T-helper 9 cell (primary cell): ENCODE measurements at places on chromosomes 7 and 10.

DNA sequence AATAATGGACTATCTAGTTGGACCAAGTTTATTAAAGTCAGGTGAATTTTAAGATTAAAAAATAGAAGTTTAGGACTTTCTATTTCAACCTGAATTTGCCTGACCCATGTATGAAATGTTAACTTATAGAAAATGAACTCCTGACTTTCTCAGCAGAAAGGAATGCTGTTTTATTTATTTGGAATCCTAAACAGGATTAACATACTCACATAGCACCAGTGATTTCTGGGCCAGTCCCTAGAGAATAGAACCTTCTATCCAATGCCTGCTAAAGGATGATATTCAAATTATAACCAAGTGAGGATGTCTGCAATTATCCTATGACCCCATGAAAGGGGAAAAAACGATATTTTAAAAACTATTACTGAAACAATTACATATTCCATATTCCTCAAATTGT is 148.8 kb downstream of the CHRM2 start:
- DNase-seq = no peak

DNA sequence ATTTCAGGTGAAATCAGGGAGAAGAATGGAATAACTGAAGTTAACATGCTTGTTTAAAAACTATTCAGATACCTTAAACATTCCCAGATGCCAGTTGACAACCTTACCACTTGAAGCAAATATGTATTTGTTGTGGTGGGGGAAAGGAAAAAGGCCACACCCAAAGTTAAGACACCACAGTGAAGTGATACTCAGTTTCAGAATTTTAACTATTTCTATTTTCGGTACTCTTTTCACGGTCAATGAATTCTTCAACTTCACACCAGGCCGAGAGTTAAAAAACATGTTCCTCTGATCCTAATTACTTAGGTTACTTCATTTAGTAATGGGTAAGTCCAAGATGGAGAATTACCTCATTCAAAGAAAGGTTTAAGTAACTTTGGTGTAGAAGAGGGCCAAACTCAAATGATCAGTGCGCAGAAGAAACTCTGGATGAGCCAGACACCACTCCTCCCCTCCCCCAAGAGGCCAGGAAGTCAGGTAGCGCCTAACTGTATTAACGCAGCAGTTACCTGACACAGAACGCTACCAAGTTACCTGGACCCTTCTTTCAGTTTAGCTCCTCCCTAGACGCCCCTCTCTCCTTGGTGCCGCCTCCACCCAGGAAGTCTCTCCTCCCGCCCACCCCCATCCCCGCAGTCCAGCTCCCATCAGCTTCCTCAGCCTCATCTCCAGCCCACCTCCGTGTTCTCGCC is 700 bp downstream of the MTPN start:
- DNase-seq = peak; percentile 31

GRCh38 chr10:70233939-70234300 is 691 bp upstream of the PPA1 start:
- no peak for DNase-seq

GRCh38 chr7:106216923-106217542 is 67.8 kb downstream of the NAMPT start:
- no peak for DNase-seq

- no peak for DNase-seq
Observed at GRCh38 chr10:121990015-121990677, 1.2 kb downstream of the TACC2 start.

GRCh38 chr10:81724431-81724830 is 150.6 kb upstream of the NRG3 start:
- DNase-seq = no peak

DNA sequence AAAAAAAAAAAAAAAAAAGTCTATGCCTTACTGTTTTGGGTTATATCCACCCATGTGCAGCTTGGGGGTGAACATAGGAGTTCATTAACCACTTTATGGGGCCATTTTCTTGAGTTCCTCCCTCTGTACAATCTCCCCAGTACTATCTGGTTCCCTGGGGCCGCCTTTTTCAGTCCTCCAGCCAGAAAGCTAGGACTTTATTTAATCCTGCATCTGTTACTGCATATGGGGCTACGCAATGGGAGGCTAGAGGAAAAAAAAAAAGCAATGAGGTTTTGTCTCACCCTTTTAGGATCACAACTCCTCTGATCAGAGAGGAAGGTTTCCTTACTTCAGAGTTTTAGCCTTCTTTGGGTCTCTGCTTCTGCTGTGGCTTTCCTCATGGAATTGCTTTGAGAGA is 51.0 kb downstream of the BTRC start:
- no peak for DNase-seq

DNA sequence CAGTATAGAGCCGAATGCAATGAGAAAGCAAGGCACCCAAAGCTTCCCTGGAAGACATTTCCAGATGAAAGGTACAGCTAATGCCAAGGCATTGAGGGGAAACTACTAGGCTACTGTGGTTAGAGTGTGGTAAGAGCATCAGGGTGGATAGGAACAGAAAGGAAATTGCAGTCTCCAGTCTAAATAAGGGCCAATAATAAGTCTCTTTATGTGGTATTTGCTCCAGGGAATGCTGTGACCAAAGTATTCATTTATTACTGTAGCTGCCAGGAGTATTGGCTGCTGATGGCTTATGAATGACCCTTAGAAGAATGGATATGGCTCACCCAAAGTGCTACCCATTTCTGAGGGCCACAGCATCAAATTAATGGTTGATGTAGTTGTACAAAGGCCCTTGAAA is 30.1 kb upstream of the POT1 start:
- DNase-seq = no peak

- no peak for DNase-seq
Observed at GRCh38 chr10:33764694-33765185, 430.3 kb upstream of the NRP1 start.

DNA sequence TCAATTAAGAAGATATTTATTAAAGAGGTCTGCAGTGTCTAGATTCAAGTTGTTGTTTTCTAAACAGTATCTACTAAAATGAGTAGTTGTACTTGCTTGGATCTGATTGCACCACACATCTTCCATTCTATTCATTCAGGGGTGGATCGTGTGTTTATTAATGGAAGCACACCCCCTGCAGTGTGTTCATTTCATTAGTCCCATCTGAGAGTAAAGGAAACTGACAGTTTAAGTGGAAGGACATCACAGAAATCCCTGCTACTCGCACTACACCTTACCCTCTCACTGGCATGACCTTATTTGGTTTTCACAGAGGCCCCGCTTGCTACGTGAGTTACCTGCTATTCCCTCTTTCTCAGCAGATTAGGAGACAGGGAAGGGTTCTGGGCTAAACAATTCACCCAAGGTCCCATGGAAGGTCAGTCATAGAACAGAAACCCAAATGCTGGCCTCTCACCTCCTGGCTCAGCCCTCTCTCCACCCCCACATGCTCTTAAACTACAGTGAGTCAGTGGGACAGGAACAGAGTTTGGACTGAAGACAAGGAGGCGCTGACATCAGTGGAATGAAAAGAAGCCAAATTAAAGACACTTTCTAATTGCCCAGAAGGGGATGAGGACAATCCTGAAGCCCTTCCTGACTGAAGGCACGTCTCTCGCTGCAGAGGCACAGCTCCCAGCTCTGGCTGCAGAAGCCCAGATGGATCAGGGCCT is 369.2 kb upstream of the NRP1 start:
- DNase-seq = no peak

DNA sequence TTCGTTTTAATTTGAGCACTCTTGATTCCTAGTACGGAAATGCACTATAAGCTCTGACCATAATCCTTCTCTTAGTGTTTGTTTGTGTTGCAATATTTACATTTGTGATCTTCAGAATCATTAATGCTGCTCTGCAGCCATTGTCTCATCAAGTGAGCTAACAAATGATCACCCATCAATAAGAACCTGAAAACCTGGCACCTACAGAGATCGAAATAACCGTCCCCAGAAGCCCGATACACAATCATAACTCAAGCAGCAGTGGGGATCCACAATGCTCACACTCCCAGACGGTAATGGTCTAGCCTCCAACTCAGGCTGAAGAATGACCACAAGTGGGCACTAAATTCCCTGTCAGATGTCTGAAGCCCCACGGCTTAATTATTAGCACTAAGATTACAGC is 156.0 kb upstream of the NFE2L3 start:
- DNase-seq = no peak

DNA sequence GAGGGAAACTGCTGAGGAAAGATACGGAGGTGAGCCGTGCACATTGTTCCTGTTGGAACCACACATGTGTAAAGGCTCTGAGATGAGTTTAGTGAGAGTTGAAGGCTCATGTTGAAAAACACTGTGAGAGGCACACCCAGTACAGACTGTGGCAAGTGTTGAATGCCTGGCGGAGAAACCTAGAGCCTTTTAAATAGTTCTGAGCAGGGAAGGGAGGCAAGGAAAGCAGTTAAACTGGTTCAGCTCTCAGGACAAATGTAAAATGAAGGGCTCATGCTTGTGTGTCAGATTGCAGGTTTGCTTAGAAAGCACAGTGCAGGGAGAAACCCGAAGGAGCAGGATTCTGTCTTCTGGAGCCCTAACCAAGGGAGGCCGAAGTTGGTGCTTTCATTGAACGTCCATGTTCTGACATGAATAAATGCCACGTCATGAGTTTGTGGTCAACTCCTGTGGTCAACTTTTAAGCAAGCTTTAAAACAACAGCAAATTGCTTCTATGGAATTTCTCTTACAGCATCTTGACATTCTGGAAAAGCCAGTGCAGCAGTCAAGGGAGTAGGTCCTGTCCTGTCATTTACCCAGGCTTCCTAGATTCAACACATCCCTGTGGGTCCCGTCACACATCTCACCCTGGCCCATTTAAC is 650.9 kb upstream of the GALNT17 start:
- no peak for DNase-seq

DNA sequence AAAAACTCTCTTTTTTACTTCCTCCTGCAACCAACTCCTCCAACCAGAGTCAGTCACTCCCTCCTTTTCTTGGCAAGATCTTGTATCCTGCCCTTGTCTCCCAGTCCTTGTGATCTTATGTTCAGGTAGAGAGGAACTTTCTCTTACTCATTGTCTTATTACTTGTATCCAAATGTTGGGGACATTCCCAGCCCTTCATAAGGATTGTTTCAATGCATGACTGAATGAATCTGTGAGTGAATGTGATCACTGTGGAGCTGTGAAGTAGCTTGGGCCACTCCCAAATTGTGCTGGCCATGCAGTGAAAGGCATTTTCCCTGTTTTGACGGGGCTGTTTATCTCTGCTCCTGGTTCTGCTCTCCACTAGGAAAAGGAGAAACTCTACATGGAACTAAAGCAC is 93.7 kb downstream of the CFAP58 start:
- DNase-seq = no peak

DNA sequence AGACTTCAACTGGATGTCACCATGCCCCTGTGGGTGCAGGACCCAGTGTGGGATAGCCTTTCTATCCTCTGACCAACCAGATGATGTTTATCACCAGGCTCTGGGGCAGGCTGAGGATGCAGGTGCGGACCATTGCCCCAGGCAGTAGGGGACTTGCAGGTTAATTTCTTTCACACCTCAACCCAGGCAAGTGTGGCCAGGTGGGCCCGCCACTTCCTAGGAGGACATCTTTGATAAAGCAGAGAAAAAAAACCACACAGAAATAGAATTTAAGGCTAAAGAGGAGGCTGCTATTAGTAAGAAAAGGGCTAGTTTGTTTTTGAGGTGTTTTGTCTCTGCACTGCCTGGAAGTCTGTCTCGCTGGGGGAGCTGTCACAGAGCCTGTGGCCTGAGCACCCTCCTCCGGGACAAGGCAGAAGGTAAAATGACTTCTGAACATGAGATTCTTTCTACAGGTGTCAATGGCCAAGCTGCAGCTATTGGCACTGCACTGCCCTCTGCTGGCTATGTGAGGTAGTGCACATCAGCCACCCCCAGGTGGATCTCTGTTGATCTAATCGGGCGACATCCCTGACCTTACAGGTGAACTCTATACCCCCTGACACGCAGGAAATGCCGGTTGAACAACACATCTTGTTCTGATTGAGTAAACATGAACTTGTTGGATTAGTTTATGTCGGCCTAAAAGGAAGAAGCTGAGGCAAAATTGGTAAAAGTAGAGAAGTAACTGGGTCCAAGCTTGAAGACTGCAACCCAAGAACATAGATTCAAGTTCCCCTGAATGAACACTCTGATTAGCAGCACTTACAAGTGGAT is 21.0 kb downstream of the UPP1 start:
- DNase-seq = peak; percentile 90

DNA sequence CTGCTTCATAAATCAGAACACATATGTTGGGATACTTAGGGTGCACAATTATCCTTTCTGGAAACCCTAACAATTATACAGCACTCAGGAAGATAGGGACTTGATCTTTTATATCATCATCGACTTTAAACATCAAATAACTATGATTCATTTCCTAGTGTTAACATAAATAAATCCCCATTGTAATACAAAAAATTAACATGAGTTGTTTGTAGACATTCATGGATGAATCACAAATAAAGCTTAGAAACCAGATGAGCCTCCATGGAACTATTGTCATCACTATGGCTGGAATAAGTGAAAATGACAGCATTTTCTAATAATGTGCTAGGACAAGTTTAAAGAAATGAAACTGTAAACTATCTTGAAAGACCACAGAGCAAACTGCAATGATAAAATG is 821.7 kb downstream of the GATA3 start:
- no peak for DNase-seq

DNA sequence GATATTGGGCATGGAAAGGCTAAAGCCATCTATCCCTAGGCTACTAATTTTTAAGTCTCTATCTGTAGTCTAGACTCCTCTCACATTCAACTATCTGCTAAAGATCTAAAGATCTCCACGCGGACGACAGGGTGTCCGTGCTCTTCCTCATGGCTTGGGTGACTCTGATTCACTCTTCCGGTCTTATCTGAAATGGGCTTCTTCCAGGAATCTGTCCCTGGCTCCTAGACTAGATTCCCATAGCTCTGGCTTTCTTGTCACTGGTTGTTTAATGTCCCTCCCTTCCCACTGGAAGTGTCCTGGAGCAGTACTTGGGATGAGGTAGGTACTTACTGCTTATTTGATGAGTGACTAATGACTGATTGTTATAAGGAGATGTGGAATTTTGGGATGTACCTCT is 62.0 kb upstream of the PODXL start:
- DNase-seq = no peak

GRCh38 chr10:117262903-117263293 is 22.0 kb downstream of the SLC18A2 start:
- no peak for DNase-seq

DNA sequence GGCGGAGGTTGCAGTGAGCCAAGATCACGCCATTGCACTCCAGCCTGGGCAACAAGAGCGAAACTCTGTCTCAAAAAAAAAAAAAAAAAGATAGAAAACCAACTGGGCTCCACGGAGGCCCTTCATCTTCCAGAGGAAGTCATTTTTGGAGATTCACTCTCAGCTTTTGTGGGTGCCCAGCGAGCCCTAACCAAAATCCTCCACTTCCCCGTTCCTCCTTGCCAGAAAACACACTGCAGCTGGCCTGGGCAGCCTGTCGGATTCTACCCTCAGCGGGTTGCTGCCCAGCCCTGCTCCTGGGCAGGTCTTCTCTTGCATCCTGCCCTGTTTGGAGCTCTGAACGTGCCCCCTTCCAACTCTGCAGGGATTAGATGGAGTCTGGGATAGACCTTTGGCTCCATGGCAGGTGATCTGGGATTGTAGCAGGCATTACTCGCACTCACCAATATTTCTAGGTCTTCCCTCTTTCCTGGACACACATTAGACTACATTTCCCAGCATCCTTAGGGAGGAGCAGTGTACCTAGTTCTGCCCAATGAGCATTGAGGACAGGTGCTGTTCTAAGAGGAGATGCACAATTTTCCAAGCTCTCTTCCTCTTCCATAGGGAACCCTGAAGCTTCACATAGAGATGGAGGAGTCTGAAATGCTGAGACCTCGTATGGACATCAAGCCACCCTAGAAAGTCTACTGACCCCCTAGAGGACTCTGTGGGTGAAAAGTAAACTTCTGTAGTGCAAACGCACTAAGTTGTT is 4.6 kb downstream of the GRID2IP start:
- no peak for DNase-seq
